ENCODE measurements at places on chromosomes 12 and 14.

DNA sequence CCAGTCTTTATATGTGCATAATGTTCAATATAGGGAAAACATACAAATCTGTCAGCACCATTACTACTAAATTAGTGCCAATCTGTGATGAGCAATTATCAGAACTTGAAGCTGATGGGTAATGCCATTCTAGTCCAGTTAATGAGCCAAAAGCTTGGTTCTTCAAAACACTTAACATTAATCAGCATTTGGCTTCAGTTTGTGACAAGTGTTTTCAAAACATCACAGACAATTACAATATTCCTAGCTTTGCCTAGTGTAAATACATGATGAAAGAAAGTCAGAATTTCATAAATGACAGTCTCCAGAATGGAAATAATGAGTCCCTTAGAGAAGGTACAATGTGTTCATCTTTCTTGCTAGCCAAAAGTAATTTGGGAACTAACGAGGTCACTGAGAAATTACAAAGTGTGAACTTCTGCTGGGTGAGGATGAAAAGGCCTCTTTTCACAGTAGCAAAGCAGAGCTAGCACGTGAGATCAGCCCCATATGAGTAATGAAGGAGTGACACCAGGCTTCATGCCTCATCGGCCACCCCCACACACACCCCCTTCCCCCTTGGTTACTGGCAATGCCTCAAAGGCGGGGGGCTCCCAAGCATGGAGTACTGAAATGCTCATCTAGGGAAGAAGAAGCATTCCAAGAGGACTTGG lies 180.6 kb upstream of the EEA1 start:
- no peak for DNase-seq

GRCh38 chr12:18706798-18707197 lies 31.0 kb downstream of the PLCZ1 start:
- peak; percentile 51 for DNase-seq

DNA sequence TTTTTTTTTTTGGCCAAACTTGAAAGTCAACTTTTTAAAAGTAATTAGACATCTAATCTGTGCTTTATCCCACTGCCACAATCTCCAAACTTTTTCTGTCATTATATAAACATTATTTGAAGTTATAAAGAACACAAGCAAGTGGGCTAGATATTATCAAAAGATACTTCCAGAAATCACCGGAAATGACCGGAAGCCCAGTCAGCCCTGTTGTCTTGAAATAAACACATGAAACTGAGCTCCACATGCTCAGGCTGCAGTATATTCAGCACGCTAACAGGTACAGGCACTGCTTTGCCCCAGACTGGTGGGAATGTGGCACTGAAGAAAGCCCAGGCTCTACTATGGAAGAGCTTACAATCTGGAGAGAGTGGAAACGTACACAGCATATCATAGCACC lies 158.9 kb upstream of the PLEKHG7 start:
- no peak for DNase-seq

DNA sequence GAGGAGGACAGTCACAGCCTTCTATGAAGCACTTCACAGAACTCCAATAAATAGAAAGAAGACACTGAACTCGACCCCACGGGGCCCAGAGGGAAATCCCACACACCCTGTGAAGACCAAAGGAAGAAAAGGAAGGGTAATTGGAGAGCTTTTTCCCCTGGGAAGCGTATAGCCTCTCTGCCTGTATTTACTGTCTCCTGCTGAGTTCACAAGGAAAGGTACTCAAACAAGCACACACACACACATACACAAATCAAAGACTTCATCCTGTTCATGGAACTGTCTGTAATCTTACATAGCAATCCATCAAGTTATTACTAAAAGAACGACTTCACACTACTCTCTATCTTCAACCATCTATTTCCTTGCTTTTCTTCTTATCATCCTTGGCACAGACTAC lies 15.3 kb downstream of the FOXN3 start:
- no peak for DNase-seq

GRCh38 chr12:14260011-14260993 lies 105.2 kb upstream of the ATF7IP start:
- peak; percentile 97 for DNase-seq

GRCh38 chr14:91367173-91368171 lies 50.1 kb downstream of the CCDC88C start:
- peak; percentile 29 for DNase-seq

DNA sequence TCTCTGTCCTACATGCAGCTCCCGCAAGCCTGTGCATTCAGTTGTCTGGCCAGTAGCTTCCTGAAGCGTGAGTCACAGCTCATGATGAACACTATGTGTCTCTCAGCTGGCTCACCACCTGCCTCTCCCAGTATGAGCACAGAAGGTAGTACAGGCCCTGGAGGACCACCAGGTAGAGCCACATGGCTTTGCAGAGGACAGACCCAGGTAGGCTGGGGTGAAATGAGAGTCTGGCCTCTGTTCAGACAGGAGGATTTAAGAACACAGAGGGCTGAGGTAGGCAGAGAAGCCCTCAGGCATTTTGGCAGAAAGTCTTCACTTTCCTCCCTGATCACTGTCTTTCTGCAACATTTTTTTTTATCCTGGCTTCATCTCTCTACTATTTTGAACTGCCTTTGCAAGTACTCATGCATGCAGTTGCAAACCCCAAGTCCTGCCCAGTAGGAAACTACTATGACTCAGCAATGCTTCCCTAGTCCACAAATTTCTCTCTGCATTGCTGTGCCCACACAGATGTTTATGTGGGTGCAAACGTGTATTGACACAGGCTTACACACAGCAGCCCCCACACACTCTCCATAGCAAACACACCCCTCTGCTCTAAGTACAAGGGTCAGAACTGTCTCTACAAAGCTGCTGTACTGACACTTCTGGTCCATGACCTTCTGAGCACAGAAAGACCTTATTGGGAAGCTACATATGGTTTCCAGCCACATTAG lies 7.2 kb upstream of the SDR9C7 start:
- peak; percentile 61 for DNase-seq

DNA sequence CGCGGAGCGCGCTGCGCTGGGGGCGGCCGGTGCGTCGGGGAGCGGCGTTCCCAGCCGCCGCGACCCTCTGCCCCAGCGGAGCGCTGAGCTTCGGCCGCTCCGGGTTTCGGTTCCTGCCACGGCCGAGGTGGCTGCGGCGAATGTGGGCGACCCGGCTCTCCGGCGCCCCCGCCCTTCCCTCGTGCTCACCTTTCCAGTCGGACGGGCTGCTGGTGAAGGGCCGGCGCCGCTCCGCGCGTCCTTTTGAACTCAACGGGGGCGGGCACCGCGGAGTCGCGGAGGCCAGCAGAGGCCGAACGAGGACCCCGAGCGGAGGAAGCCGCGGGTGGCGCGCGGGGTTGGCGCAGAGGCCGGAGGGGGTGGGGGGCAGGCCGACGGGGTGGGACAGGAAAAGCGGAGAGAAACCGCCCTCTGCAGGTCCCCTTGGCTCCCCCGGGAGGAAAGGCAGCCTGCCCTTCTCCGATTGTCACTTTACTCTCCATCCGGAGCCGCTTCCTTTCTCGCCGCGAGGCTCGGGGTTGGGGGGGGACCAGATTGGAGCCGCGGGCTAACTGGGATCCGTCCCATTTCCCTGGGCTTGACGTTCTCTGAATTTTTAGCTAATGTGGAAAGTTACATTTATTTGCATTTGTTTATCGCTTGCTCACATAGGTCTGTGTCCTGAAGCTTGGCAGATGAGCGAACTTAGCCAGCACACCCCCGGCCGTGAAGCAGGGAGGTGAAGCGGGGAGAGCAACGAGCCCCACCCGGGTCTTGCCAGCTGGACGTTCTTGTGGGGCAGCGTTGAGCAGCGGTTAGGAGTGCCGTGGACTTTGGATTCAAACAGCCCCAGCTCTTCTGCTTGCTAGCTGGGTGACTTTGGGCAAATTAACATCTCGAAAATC lies at the start of gene SMAGP:
TSS of gene SMAGP (minus strand) at position 349 of the 884 bp plus-strand sequence. CDS start 1,137 bp downstream, outside the sequence.
- peak; percentile 61 for DNase-seq

DNA sequence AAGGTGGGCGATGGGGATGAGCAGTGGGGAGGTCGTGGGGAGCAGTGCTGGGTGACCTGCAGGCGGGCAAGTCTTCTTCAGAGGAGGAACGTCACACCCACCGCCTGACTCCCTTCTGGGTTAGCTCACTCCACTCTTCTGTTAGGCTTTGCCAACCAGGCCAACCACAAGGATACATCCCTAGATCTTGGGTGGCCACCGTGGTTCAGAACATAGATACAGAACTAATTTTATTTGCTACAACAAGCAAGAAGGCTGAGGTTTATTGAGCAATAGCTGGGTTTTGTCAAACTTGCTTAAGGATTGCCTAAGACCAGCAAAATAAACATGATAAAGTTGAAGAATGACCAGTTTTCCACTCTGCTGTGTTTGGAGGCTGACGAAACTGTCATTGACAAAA lies 109.4 kb downstream of the DACT1 start:
- peak; percentile 74 for DNase-seq

GRCh38 chr12:3622021-3622821 lies 130.7 kb downstream of the CRACR2A start:
- no peak for DNase-seq

- no peak for DNase-seq
These were observed 1367.3 kb upstream of the FLRT2 start for GRCh38 chr14:84162633-84163032.
